CD14-positive monocyte (primary cell): ENCODE measurements at places on chromosomes 16 and 17.

GRCh38 chr17:79075446-79075750 lies 774 bp downstream of the ENGASE start:
- DNase-seq: peak; percentile 2

DNA sequence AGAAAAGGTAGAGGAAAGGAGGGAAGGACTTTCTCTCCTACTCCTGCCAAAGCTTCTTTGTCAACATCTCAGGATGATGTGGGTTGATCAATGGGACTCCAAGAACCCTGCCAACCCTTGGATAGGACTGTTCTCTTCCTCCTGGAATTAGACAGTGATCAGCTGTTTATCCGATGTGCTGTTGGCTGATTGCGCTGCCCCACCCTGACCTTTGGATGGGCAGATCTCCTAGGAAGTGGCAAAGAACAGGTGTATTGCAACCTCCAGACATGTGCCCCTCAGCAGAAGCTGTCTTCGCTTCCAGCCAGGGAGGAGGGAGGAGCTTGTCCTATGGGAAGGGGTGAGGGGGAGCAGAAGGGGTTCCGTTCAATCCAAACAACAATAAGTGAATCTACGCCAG lies 30.5 kb downstream of the SLC5A11 start:
- DNase-seq: no peak

DNA sequence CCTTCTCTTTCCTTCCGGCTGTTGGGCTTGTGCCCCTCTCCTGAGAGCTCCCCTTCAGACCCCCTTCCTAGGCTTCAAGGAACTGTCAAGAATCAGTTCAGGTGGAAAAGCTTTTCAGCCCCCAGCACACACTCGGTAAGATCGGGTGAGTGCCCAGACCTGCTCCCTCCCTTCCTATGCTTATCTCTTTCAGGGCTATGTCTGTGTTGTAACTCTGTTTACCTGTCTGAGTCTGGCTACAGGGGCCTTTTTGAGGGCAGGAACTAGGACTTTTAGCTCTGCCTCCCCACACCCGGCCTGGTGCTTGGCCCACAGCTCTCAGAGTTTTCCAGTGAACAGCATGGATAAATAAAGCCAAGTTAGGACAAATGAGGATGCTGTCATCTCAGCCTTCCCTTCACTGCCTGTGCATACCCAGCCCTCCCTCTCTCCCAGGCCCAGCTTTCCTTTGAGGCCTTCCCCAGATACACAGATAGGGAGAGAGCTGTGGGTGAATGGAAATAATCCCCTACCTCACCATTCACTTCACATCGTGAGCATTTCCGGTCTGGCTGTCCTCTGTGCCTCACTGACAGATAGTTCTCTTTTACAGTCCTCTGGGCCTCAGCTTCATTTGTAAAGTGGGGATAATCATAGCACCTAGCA lies 5.7 kb upstream of the MRPS23 start:
- DNase-seq: no peak

DNA sequence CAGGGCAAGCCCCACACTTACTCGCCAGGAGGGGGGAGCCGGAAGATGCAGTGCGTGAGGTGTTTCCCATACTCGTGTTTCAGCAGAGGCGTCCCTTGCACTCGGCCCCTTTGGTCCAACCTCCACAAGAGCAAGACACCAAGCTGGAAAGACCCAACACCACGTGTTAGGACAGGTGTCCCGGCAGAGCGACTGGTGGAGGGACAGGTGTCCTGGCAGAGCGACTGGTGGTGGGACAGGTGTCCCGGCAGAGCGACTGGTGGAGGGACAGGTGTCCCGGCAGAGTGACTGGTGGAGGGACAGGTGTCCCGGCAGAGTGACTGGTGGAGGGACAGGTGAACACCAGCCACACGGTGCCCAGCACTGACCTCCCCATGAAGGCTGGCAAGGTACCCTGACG lies 19.4 kb downstream of the IFT140 start:
- DNase-seq: no peak

DNA sequence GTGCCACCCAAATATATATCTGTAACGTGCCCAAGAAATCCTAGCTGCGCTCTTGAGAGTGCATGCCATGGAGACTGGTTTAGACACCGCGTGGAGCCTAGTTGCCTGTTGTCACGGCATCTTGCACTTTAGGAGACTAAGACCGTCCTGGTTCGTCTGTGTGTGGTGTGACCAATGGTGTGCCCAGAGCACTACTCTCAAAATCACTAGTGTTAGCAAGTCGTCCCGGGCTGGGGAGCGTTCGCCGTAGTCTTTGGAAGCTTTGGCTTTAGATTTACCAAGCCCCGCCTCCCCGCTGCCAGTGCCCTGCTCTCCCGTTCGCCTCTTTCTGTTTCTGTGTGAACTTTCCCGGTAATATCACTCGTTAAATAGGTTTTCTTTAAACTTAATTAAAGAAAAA lies 27.0 kb downstream of the CLUH start:
- DNase-seq: no peak

DNA sequence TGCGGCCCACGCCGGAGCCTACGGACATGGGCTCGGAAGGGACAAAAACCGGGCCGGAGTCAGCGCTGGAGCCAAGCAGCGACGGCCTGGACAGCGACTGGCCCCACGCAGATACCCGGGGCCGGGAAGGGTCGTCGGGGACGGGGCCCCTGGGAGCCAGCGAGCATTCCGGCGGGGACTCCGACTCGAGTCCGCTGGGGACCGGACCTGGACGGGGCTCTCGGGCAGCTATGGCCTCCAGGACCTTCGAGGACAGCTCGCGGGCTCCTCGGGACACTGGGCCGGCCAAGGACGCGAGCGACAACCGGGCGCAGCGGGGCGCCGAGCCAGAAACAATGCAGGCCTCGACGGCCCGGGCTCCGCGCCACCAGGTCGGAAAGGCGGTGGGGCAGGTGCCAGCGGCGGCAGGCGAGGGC lies 1.0 kb downstream of the MYO15B start:
- no peak for DNase-seq

GRCh38 chr16:71373073-71373472 lies 14.6 kb downstream of the CALB2 start:
- DNase-seq: no peak

GRCh38 chr17:4199818-4200402 lies 56.9 kb downstream of the CYB5D2 start:
- peak; percentile 44 for DNase-seq

DNA sequence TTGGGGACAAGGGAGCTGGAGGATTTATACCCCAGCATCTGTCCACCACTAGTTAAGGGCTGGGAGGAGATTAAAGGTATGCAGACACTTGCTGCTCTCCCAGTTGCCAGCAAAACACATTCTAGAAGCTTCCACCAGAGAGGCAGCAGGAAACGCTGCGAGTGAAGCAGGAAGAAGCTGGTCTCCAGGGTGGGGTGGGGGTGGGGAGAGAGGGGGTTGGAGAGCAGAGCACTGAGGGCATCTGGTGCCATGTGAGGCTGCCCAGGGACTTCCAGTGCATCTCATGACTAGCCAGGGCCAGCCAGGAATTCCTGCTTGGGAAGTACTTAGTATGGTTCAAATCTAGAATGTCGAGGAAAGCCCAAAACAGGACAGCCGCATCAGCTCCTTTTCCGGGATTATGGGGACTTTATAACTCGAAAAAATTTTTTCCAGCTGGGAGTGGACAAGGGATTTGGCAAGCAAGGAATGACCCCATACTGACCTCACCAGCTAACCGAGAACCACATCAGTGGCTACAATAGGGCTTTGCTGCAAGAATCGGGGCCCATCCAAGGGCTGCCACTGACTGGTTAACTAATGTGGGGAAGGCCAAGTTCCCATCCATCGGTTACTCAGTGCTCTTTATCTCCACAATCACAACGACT lies 26.2 kb upstream of the AXIN2 start:
- no peak for DNase-seq

DNA sequence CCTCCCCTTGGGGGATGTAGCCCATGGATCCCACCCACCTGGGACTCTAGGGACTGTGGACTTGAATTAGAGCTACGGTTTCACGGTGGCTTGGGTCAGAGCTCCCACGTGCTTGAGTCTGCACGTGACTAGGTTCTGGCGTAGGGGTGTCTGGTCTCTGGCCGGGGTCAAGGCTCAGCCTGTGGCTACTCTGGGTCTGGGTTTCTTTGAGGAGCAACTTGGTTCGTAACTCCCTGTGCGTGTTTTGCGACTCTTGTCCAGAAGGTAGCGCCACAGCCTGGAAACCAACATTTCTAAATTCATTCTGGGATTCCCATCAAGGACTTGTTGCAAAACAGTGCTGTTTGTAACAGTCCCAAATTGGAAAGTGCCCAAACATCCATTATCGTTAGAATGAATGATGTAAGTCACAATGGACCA lies 470 bp upstream of the GGT6 start:
- DNase-seq: no peak

DNA sequence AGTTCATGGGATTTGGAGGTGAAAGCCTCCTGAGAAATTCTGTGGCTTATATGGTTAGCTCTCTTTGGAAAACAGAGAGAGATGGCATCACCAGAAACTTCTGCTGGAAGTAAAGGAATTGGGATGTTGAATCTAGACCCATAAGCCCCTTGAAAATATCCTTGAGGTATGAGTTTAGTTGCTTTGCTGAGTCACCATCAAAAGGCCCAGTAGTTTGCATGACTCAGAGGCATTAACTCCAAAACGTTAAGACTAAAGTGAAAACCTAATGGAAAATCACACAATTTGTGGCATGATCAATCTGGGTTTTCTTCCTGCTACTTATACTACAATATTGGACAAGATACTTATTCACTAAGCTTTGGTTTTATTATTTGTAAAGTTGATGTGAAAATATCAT lies 349.2 kb upstream of the SALL1 start:
- DNase-seq: no peak
